LHCN-M2 (cell line): ENCODE measurements at places on chromosomes 5 and 9.

GRCh38 chr5:15510092-15510491 lies 10.1 kb downstream of the FBXL7 start:
- peak; percentile 65 for DNase-seq

DNA sequence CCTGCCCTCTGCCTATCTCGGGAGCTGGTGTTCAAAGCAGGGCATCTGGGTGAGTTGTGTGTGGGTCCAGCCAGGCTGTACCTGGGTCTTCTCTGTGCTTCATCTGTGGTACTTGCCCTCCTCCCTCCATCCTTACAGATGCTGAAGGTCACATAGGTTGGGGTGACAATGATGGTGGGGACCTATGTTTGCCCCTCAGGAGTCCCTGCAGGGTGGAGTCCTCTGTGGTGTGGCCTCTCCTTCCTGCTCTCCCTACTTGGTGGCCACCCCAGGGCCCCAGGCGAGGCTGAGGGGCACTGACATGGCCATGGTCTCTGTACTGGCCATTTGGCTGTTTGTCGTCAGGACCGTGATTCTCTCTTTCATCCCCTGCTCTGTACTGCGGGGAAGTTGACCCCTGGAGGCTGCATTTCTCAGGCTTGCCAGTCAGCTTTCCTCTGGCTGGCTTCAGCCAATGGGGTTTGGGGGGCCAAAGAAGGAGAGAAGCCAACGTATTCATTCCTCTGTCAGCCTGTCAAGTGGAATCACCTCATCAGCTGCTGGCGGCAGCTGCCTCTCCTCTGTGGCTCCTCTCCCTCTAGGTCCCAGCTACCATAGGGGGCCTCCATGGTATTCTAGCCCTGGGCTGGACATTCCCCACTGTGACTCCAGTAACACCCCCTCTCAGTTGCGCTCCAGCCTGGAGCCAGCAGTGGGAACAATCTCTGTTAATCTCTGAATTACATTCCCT lies 4.6 kb downstream of the DCANP1 start:
- no peak for DNase-seq

DNA sequence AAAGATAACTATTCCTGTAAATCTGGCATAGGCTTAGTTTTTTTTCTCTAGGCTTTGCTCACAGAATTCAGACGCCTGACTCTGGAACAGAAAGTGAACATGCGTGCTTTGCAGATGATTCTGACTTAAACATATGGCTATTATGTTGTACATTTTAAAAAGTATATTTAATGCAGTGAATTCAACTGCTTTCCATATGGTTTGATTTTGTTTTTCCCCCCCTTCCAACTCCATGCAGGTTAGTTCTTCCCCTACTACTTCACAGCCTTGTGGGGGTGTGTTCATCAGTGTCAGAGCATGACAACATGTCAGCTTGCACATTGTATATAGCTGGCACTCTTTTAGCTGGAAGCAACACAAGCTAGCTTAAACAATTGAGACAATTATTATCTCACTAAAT lies 226.8 kb downstream of the TMEM167A start:
- no peak for DNase-seq

DNA sequence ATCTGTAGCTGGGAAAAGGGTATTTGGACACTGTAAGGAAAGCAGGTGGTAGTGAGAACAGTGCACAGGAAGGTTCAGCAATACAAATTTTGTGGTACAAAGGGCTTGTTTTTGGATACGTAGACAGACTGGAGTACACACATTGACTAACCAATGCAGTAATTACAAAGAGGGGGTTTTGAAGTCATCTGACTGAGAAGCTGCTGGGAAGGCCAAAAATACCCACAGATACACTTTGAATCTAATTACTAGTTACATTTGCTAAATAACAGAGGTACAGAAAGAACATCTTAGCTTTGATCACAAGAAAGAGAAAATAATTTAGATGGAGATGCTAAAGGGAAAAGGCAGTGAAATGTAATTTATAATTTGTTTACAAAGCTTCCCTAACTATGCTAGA lies 45.9 kb downstream of the PKD2L2 start:
- no peak for DNase-seq

DNA sequence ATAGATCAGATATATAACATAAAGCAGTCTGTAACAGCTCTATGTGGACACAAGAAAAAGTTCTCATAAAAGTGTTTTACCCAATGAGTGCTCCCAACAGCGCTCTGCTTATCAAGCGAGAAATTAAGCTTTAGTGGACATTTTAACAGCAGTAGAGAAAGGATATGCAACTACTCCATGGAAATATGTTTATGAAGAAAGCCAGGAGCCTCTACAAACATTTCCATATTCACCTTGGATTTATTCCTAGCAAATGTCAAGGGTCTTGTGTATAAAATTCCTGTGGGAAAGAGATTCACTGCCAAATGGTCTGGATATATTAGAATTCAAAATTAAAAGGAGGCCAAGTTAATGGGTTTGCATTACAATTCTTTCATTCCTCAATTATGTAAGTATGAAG lies 66.5 kb downstream of the DTWD2 start:
- DNase-seq = no peak

GRCh38 chr5:168598639-168599038 lies 19.5 kb upstream of the PANK3 start:
- no peak for DNase-seq

GRCh38 chr9:86286278-86286677 lies 3.9 kb upstream of the ISCA1 start:
- DNase-seq = no peak

DNA sequence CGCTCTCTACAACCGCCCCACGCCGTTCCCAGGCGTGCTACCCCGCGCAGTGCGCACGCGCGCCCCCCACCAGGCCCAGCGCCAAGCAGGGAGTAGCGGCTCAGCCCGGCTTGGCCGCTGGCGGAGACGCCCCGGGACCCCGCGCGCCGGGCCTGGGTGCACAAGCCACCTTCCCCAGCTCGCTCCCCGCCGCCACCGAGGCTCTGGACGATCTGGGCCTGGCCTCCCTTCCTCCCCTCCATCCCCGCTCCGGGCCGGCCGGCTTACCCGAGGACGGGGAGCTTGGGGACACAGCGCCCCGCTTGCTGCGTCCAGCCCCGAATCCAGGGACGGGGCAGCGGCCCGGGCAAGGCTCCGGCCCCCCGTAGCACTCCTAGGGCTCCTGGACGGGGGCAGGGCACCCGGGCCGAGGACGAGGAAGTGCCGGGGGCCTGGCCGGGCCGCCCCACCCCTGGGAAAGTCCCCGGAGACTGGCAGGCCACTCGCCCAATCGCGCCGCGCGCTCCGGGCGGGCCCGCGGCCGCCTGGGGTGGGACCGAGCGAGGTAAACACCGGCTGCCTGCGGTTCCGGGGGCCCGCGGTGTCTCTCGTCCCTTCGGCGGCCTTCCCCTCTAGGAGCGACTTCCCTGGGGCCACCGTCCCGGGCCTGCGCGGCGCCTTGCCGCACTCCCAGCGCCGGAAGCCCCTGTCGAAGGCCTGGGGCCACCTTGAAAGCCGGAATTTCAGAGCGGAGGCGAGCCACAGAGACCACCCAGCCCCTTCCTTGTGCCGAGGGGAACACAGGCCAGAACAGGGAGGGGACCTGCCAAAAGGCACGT lies at the start of gene TNIP1:
Gene TNIP1 (minus strand): TSS at position 422 of the 818 bp plus-strand sequence. CDS start 15,939 bp downstream, outside the sequence.
- DNase-seq = peak; percentile 85

DNA sequence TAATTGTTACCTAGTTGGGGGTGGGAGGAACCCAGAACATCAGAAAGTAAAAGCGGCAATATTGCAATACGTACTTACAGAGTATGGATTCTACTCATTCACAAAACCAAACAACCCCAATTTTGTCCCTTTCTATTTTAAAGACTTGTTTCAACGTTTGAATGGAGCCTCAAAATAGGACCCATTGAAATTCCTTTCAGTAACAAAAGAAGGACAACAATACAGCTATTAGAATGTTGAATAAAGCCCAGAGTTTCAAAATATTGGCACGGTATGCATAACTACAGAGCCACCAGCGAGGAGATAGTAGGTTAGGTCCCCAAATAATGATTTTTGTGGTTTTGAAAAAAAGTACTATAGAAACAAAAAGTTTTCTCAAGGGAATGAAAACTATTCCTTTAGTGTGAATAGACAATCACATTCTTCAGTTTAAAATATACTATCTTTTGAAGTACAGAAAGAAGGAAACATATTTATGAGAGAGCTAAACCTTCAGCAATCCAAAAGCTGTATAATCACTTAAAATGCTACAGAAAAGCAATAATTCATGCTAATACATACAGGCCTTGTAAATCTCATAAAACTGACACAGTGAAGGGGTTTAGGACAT lies 235.5 kb downstream of the RFX3 start:
- no peak for DNase-seq

- DNase-seq = no peak
Observed at GRCh38 chr5:149961186-149961685, 678 bp downstream of the SLC26A2 start.

DNA sequence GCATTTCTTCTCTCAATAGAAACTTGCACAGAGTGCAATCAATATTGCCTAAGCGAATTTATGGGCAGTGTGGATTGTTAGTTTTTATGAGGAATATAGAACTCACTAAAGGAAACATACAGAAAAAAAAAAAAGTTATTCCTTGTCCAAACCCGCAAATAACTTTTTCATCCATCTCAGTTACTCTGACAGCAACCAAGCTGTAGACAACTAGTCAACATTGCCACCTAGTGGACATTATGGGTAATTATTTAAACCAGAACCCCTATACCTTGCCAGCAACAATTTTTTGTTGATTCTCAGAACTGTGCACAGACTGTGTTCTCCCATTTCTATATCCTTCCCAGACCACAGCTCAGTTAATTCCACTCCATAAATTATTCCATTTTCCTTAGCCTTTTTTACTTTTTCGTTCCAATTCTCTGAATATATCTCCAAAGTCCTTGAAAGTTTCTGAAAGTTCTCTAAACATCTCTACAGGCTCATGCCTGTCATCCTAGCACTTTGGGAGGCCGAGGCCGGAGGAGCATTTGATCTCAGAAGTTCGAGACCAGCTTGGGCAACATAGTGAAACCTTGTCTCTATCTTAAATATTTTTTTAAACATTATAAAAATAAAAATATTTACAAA lies 2.6 kb upstream of the AFAP1L1 start:
- peak; percentile 59 for DNase-seq

- no peak for DNase-seq
Observed at GRCh38 chr5:5046680-5047502, 93.2 kb upstream of the ADAMTS16 start.

GRCh38 chr5:125607018-125607417 lies 816.2 kb upstream of the GRAMD2B start:
- DNase-seq = no peak

DNA sequence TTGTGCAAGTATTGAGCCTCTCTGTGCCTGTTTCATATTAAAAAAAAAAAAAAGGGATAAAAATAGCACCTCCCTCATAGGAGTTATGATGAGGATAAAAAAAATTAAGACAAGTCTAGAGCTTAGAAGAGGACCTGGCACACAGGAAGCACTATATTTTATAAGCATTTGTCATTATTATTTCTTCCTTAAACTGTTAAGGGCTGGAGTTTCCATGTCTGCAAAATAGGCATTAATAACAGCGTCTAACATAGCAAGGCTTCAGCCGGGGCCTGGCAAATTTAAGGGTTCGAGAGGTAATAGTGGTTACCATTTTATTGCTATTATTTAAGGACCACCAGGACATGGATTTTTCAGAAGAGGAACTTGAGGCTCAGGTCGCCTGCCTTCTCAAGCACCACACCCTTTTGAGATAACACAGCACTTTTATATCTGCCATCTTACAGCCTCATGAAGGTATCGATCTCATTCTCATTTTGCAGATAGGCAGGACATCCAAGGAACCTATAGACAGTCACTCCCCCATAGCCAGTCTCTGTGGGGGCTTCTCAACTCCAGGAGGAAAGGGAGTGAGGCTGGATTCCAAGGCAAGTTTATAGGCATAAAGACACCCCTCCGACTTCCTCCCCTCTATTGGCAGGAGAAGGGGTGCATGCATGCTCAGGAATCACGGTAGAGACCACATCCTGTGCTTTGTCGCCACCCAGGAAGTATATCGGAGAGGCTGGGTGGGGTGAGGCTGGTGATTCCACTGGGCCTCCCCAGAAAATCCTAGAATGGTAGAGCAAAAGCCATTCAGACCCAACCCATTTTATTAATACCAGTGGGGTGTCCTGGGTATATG lies 2.4 kb downstream of the ANXA6 start:
- DNase-seq = peak; percentile 29

GRCh38 chr9:113486327-113486726 lies 22.8 kb downstream of the RGS3 start:
- DNase-seq = no peak

DNA sequence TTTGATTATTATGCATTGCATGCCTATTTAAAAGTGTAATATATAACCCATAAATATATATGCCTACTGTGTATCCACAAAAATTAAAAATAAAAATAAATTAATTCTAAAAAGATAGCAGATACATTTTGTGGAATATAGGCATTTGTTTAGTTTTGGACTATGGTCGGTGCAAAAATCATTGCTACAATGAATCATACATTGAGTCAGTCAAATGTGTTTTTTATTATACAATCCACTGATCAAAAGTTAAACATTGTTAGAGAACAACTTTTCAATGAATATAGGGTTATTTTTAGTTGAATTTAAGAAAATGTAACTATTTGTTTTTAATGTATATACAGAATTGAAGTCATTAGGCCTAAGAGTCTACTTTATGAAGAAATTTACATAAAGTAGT lies 885.9 kb downstream of the EFNA5 start:
- no peak for DNase-seq

DNA sequence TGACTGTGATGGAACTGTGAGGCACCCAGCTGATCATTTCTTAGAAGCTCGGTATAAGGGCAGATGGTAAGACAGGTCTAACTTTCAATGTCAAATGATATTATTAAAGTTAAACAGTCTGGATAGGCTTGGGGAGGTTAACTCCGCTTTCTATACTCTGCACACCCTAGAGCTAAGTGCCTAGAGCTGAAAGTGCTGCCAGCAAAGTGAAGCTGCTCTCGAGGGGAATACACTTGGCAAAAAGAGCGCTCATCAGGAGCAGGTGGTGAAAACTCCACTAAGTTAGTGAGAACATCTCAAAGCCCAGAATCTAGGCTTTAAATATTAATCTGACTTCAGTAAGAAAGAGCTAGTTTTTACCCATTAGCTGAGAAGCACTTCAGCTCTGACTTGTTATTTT lies 349.6 kb upstream of the SLC30A5 start:
- no peak for DNase-seq

GRCh38 chr9:36263683-36264082 lies 5.4 kb upstream of the GNE start:
- no peak for DNase-seq

GRCh38 chr9:130400870-130401269 lies 43.9 kb upstream of the ASS1 start:
- DNase-seq = no peak

- no peak for DNase-seq
Observed at GRCh38 chr9:14961372-14962068, 51.3 kb upstream of the FREM1 start.

DNA sequence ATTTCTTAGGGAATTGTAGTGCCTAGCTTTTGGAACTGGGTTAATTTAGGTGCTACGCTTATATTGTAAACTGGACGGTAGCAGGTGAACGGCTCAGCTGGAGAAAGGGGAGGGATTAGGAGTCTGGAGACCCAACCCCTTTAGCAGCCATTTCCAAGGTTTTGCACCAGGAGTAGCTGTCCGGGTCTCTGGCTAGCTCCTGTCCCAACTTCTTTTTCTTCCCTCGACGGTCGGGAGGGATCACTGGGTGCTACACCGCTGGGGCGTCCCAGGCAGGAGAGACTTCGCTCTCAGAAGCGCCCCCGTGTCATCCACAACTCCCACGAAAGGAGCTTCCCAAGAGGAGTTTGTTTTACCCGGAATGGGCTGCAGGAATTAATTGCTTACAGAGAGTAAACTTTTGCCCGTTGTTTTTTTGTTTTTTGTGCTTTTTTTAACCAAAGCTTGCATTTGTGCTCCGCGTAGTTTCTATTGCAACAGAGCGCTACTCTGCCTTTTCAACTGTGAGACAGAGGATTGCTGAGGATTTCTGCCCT lies 1640.9 kb upstream of the C9orf72 start:
- DNase-seq = peak; percentile 38
